ENCODE measurements at places on chromosomes 7 and 10. TPM values are rescaled to one million over a fixed set of nuclear protein-coding genes. Genes with fewer than 3 reads are reported as not detected.

MEIG1 gene
- total RNA-seq, result not detected

WDR86 gene
- 0.20 TPM for total RNA-seq

PIK3CG gene
- total RNA-seq, result not detected

GHRHR gene
- total RNA-seq, result not detected

MYL7 gene
- not detected for total RNA-seq

WNT8B gene
- 0.07 TPM for total RNA-seq

NUTM2B gene
- 0.50 TPM for total RNA-seq

SEPTIN14 gene
- not detected for total RNA-seq

GBX1 gene
- total RNA-seq, result not detected

NUDT1 gene
- total RNA-seq, result 88.3 TPM

C10orf105 gene
- total RNA-seq, result not detected

FFAR4 gene
- 0.31 TPM for total RNA-seq

PPP1R9A gene
- 5.7 TPM for total RNA-seq

CFAP70 gene
- total RNA-seq, result 0.19 TPM

ZNF722 gene
- not detected for total RNA-seq

KLF14 gene
- 0.05 TPM for total RNA-seq

DYNC1I1 gene
- not detected for total RNA-seq

HABP2 gene
- total RNA-seq, result 0.13 TPM

PALS2 gene
- total RNA-seq, result 76.1 TPM

FANK1 gene
- total RNA-seq, result 3.2 TPM

ARPC1A gene
- total RNA-seq, result 131 TPM

ADIRF gene
- total RNA-seq, result not detected

DNAJC30 gene
- total RNA-seq, result 10.4 TPM

ALOX5 gene
- 0.13 TPM for total RNA-seq

STOX1 gene
- 0.79 TPM for total RNA-seq

PCBD1 gene
- total RNA-seq, result 210 TPM

MINDY3 gene
- total RNA-seq, result 12.2 TPM

TEX47 gene
- total RNA-seq, result not detected

IFIT3 gene
- 5.6 TPM for total RNA-seq

FBXO24 gene
- total RNA-seq, result 0.12 TPM

VSTM2A gene
- not detected for total RNA-seq

SPDYE9 gene
- total RNA-seq, result not detected

GPR85 gene
- total RNA-seq, result not detected

TAS2R5 gene
- not detected for total RNA-seq

DGKB gene
- not detected for total RNA-seq

LDB3 gene
- 0.04 TPM for total RNA-seq

TLX1 gene
- not detected for total RNA-seq

SLC13A1 gene
- total RNA-seq, result not detected

KIAA1217 gene
- 3.1 TPM for total RNA-seq
